ENCODE measurements at places on chromosomes 12 and 14.

DNA sequence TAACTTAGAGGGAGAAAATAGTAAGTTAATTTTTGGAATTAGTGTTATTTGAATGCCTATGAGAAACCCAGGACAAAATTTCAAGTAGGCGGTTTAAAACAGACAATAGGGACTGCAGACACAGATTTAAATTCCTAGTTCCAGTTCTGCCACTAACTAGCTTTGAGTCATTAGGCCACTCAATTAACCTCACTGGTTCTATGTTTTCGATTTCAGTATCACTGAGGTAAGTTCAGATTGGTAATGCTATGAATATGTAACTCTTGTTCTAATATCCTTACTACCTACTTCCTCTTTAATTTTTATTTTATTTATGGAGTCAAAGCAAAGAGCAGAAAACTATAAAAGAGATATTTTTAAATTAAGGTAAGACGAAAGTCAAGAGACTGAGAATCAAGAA lies 52.6 kb downstream of the GALC start:
- DNase-seq: no peak

DNA sequence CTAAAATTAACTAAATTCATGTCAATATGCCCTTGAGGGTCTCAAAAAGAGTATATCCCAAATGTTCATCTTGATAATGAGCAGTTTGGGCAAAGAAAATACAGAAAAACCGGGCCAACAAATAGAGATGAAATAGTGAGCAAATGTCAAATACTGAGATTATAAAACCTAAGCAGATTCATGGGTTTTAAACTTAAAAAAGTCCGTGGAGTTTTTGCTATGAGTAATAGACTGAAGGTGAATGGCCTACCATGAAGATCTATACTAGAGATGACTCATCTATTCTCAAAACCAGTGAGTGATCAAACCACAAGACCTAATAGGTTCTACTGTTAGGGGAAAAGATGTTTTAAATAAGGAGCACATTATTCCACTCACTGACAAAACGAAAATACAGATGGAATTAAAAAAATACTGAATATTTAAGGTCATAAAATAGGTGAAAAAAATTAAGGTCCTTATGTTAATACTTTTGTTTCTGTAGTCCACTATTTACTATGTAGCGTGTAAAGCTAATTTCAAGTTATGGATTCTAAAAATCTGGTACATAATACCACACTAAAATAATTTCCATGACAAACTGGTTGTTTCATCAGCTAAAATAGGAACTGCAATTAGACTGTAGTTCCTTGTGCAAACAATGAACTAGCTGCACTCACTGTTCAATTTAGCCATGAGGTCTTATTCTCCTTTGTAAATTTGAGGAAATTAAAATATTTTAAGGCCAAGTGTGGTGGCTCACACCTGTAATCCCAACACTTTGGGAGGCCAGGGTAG lies 5.0 kb downstream of the HNRNPC start:
- no peak for DNase-seq

DNA sequence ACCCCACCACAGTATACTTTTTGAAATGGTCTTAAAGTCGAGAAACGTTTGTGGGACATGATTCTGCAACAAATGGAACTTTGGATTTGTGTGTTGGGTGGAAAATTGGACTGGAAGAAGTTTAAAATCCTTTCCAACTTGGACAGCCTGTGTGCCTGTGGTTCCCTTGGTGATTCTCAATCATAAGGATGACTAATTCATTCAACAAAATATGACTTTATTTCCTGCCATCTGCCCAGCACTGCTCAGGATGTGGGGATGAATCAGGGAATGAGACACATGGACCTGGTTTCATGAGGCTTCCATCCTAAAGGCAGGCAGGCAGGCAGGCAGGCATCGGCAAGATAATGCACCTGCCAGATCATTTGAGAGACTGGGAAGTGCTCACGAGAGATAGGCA lies 57.3 kb upstream of the TMEM132D start:
- DNase-seq: no peak

DNA sequence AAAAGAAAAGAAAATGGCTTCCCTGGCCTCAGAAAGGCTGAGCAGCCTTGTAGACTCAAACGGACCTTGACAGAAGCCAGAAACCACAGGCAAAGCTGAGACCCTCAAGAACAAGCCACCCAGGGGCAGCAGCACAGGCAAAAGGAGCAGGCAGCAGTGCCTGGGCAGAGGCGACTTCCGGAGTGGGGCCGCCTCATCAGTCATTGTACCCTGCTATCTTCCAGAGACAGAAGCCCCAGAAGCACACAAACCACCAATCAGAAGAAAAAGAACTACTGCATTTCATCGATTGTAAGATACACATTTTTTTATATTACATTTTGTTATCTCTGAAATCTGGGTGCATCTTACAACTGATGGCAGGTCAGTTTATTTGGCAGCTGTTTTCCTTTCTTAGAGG lies 58.2 kb upstream of the ZFP36L1 start:
- DNase-seq: no peak

DNA sequence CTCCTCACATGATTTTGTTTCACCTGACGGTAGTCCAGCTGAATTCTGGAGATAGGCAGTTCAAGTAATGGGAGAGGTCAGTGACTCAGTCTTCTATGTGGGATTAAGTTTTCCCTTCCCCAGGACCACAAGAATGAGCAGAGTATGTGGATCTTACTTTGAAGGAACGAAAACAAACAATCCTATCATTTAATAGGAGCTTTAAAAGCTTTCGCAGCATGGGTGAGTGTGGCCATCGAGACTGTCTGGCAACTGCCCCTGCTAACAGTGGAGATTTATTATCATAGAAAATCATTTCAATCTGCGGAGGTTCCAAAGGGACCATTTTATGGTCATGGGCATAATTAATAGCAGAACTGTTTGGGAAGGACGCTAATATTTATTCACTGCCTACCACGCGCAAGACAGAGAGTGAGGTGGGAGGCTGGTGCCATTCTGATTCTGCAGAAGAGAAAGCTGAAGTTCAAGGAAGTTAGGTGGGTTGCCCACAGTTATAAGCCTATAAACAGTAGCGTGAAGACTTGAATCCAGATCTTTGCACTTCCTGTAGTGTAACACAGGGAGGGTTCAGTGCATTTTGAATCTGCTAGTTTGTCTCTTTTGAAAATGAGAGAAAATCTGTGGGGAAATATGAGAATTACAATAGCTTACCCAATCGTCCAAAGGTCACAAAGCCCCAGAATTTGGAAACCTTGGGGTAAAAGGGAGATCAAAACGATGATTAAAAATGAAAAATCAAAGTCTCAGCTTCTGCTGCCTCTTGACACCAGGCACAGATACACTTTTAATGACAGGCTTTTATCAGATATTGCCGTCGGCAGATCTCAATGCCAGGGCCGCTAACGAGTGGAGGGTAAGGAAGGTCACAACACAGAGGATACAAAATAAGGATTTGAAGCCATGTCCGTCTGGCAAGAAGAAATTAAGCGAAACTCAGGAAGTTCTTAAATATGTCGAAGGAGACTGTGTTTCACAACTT lies 209.6 kb downstream of the CRADD start:
- no peak for DNase-seq
